ENCODE measurements at places on chromosomes 5 and 9. TPM values are rescaled to one million over a fixed set of nuclear protein-coding genes. Genes with fewer than 3 reads are reported as not detected.

SV2C gene
- total RNA-seq: not detected

FYB1 gene
- 11.5 TPM for total RNA-seq

SPATA31A6 gene
- not detected for total RNA-seq

FOXD4 gene
- total RNA-seq: 0.13 TPM

PCDHGA7 gene
- 0.74 TPM for total RNA-seq

C9orf153 gene
- 0.34 TPM for total RNA-seq

TOR1B gene
- total RNA-seq: 22.3 TPM

SPINK4 gene
- not detected for total RNA-seq

ZBTB6 gene
- total RNA-seq: 5.4 TPM

ENTPD8 gene
- 0.19 TPM for total RNA-seq

BRD3 gene
- 14.8 TPM for total RNA-seq

CERCAM gene
- total RNA-seq: 34.2 TPM

TRAF1 gene
- 1.9 TPM for total RNA-seq

PDLIM4 gene
- 0.87 TPM for total RNA-seq

FOXI1 gene
- total RNA-seq: not detected

GNG10 gene
- total RNA-seq: 67.7 TPM

All from A549 treated with AZD2906 at 1 μM for 4 hours (cell line).